Lower lobe of right lung (tissue), 2 donors: ENCODE measurements at places on chromosomes 12 and 14. TPM values are rescaled to one million over a fixed set of nuclear protein-coding genes. Genes with fewer than 3 reads are reported as not detected.

The SMIM41 gene
- 4.3 TPM for total RNA-seq

The CCDC198 gene
- not detected for total RNA-seq

- no peaks in the 10 kb centered on the region for H3K36me3 ChIP-seq
- no peak overlapping the region for H3K4me3 ChIP-seq
- no peak for DNase-seq
- no peak overlapping the region for H3K27ac ChIP-seq
- no peaks in the 10 kb centered on the region for H3K4me1 ChIP-seq
Measured at GRCh38 chr12:11321980-11322379, 11.7 kb upstream of the PRB4 start.

GRCh38 chr14:66539034-66539433 lies 31.1 kb downstream of the GPHN start:
- H3K27me3 ChIP-seq = no peaks in the 10 kb centered on the region
- H3K4me3 ChIP-seq = no peak overlapping the region
- no peaks in the 10 kb centered on the region for H3K36me3 ChIP-seq
- H3K27ac ChIP-seq = no peak overlapping the region

The TAS2R7 gene
- total RNA-seq = not detected

The AMN gene
- total RNA-seq = 13.7 TPM

The PAX9 gene
- total RNA-seq = 1.0 TPM

- no peak overlapping the region for H3K4me3 ChIP-seq
- H3K27me3 ChIP-seq = peaks cover 17% of the 10 kb centered on the region
- H3K36me3 ChIP-seq = no peaks in the 10 kb centered on the region
Measured at GRCh38 chr12:132393245-132393795, 63.9 kb upstream of the GALNT9 start.

The MYF5 gene
- not detected for total RNA-seq

- H3K4me1 ChIP-seq = no peaks in the 10 kb centered on the region
- H3K36me3 ChIP-seq = no peaks in the 10 kb centered on the region
- no peak overlapping the region for H3K4me3 ChIP-seq
Measured at GRCh38 chr12:62075870-62076269, 184.3 kb upstream of the USP15 start.

GRCh38 chr14:103071544-103072251 lies 12.3 kb upstream of the LBHD2 start:
- no peaks in the 10 kb centered on the region for H3K36me3 ChIP-seq
- H3K4me3 ChIP-seq = no peak overlapping the region
- DNase-seq = peak; percentile 91
- no peaks in the 10 kb centered on the region for H3K27me3 ChIP-seq

DNA sequence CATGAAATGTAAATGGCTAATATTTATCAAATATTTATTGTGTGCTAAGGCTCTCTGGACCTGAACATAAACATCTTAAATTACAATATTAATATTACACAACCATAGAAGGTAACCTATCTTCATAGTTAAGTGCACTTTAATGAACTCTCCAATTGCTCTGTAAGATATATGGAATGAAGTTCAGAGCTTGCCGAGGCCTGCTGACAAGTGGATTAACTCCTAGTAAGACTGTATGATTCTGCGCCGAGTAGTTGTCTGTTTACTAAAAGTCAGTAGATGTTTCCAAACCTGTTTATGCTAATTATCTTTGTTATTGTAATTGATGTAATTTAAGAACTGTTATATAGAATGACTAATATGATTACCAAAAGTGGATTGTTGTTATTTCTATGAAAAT lies 77.2 kb downstream of the PTPRR start:
- H3K27me3 ChIP-seq = no peaks in the 10 kb centered on the region
- no peaks in the 10 kb centered on the region for H3K36me3 ChIP-seq
- H3K4me3 ChIP-seq = no peak overlapping the region
- no peaks in the 10 kb centered on the region for H3K4me1 ChIP-seq

DNA sequence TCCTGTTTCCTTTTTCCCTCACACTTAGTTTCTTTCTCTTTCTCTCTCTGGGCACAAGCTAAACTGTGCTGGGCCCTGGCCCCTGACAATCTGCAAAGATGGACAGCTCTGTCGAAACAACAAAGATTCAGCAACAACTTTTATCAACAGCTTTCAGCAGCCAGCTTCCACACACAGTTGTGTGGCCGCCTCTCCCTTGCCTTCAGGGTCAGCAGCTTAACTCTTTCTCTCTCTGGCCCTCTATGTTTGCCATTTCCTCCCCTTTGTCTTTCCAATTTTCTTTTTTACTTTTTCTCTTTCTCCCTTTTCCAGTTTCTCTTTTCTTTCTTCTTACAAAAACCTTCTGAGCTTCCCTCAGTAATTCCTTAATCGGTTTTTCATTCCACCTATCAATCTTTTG lies 43.3 kb downstream of the IQSEC3 start:
- H3K36me3 ChIP-seq = no peaks in the 10 kb centered on the region
- no peak for DNase-seq
- peak overlapping the region; percentile 40 for H3K4me3 ChIP-seq
- H3K4me1 ChIP-seq = no peaks in the 10 kb centered on the region
- H3K27me3 ChIP-seq = peaks cover 6% of the 10 kb centered on the region

- no peaks in the 10 kb centered on the region for H3K36me3 ChIP-seq
- H3K27me3 ChIP-seq = no peaks in the 10 kb centered on the region
- peaks cover 22% of the 10 kb centered on the region for H3K4me1 ChIP-seq
- no peak overlapping the region for H3K4me3 ChIP-seq
Measured at GRCh38 chr14:50364792-50365191, 31.9 kb downstream of the CDKL1 start.

The PLD4 gene
- 1.2 TPM for total RNA-seq

DNA sequence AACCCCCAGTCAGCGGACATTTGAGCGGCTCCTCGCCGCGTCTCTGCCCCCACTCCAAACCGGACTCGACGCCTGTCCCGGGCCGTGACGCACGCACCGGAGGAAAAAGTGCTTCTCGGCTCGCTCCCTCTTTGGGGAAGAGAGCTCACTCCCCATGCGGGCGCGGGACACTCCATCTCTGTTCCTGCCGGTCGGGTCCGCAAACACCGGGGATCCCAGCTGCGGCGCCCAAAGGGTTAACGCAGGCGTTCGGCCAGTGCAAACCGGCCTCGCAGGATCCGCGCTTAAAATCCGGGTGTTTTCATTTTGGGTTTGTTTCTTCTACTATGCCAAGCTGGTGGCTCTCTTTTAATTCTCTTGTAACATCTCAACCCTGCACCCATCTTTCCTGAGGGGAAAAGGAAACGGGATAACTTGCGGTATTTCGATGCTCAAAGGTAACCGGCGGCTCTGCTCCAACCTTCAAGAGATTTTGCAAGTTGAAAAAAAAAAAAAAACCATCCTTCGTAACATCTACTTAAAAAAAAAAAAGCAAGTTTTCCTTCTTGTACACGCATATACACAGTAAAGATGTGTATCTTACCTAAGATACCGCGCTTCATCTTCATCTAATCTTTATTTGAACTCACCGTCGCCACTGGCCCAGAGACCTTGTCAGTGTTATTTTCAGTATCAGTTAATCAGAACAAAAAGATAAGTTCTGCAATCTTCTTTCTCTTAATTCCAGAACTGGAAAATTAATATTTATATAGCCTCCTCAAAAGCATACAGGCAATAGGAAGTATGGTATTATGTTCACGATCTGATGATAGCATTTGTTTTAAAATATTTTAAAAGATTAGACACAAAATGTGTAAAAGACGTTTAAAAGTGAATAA lies 1.6 kb upstream of the ATP2B1 start:
- H3K27ac ChIP-seq = peak overlapping the region; percentile 99
- H3K27me3 ChIP-seq = no peaks in the 10 kb centered on the region
- peaks cover 9% of the 10 kb centered on the region for H3K4me1 ChIP-seq
- H3K36me3 ChIP-seq = no peaks in the 10 kb centered on the region
- DNase-seq = peak; percentile 78
- peak overlapping the region; percentile 87 for H3K4me3 ChIP-seq

DNA sequence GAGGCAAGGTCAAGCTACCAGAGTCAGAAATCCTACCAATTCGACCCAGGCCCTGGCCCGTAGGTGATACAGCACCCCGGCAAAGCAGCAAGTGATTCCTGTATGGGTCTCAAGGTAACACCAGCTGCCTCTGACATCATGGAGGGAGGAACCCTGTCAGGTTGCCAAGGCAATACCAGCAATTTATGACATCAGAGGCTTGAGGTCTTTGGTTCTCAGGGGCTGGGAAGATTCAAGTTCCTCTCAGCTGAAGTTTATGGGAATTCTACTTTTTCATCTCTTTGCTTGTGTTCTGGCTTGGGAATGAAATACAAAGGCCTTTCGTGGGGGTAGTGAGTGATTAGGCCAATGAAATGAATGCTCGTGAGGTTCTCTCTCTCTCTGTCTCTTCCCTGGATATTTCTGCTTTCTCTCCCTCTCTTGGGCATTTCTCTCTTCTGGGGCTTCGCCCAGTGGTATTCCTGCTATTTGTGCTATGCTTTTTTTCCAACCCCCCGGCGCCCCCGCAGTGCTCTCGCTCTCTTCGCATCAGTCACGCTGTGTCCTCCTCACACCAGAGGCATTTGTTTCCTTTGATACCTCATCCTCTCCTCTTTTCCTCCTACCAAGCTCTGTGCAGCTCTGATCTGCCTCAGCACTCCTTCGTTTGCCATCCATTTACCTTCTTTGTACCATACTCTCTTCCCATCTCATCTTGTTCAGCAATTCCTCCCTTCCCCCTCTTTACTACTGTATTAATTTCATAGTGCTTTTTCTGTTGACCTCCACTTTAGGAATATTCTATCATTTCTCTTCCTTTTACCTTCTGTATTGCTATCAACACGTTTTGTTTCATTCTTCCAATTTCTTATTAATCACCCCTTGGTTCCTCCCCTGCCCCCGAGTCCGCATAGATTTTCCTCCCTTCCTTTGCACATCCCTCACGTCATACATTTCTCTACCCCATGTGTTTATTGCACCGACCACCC lies 2.9 kb downstream of the ZFHX2 start:
- H3K4me1 ChIP-seq = peaks cover 13% of the 10 kb centered on the region
- DNase-seq = no peak
- no peaks in the 10 kb centered on the region for H3K27me3 ChIP-seq
- no peaks in the 10 kb centered on the region for H3K36me3 ChIP-seq
- no peak overlapping the region for H3K4me3 ChIP-seq
- no peak overlapping the region for H3K27ac ChIP-seq

The PCNX4 gene
- total RNA-seq = 36.1 TPM

- H3K4me3 ChIP-seq = peak overlapping the region; percentile 50
- DNase-seq = peak; percentile 65
Measured at GRCh38 chr14:70254476-70254961, 65.8 kb upstream of the SLC8A3 start.

- DNase-seq = no peak
- H3K27ac ChIP-seq = no peak overlapping the region
- H3K36me3 ChIP-seq = no peaks in the 10 kb centered on the region
- H3K4me3 ChIP-seq = no peak overlapping the region
- H3K4me1 ChIP-seq = no peaks in the 10 kb centered on the region
Measured at GRCh38 chr12:115485503-115485902, 792.0 kb downstream of the MED13L start.

The ACVRL1 gene
- 242 TPM for total RNA-seq

GRCh38 chr12:85755760-85756159 lies 80.4 kb downstream of the RASSF9 start:
- no peak overlapping the region for H3K4me3 ChIP-seq
- H3K36me3 ChIP-seq = no peaks in the 10 kb centered on the region
- DNase-seq = no peak
- H3K27me3 ChIP-seq = no peaks in the 10 kb centered on the region

The TMPRSS12 gene
- total RNA-seq = not detected

GRCh38 chr14:68788996-68789820 lies 3.7 kb downstream of the ZFP36L1 start:
- peak overlapping the region; percentile 86 for H3K4me3 ChIP-seq
- DNase-seq = peak; percentile 91
- H3K4me1 ChIP-seq = peaks cover 53% of the 10 kb centered on the region
- H3K27me3 ChIP-seq = no peaks in the 10 kb centered on the region
- H3K27ac ChIP-seq = peak overlapping the region; percentile 100

- H3K27ac ChIP-seq = peak overlapping the region; percentile 88
- peaks cover 99% of the 10 kb centered on the region for H3K4me1 ChIP-seq
- no peak for DNase-seq
- H3K36me3 ChIP-seq = no peaks in the 10 kb centered on the region
Measured at GRCh38 chr12:120235369-120236323, 29.9 kb downstream of the PXN start.

The EPYC gene
- not detected for total RNA-seq

The CHURC1 gene
- total RNA-seq = 72.6 TPM

The WDHD1 gene
- total RNA-seq = 3.5 TPM

DNA sequence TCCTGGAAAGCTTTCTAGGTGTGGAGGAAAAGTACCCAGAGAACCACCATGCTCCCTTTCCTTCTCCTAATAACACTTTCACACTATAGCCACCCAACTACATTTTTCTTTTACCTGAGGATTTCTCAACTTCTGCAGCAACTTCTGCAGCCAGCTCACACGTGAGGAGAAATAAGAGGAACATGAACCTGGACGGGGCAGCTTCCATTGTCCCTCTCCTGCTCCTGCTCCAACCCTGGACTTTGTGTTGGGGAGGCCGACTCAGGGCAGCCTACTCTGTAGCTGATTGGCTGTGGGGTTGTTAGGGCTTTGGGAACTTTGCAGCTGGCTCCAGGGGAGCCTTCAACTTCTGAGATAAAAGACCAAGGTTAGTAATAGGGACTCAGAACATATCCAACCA lies at the start of gene ERP27:
ERP27 (minus strand) TSS at position 237 of the 400 bp plus-strand sequence; CDS start at position 208, 29 bp downstream.
- peaks cover 19% of the 10 kb centered on the region for H3K36me3 ChIP-seq
- H3K4me1 ChIP-seq = no peaks in the 10 kb centered on the region
- no peak within 1 kb of the TSS for H3K4me3 ChIP-seq
- H3K27me3 ChIP-seq = no peaks in the 10 kb centered on the region

The ESRRB gene
- total RNA-seq = not detected

- DNase-seq = no peak
- H3K36me3 ChIP-seq = no peaks in the 10 kb centered on the region
Measured at GRCh38 chr12:24198070-24198469, 248.6 kb upstream of the SOX5 start.

- no peak for DNase-seq
- no peak overlapping the region for H3K4me3 ChIP-seq
- no peaks in the 10 kb centered on the region for H3K27me3 ChIP-seq
- peaks cover 31% of the 10 kb centered on the region for H3K4me1 ChIP-seq
- H3K36me3 ChIP-seq = no peaks in the 10 kb centered on the region
- no peak overlapping the region for H3K27ac ChIP-seq
Measured at GRCh38 chr12:104485651-104486362, 29.1 kb downstream of the CHST11 start.

The GTF2H3 gene
- 25.5 TPM for total RNA-seq

DNA sequence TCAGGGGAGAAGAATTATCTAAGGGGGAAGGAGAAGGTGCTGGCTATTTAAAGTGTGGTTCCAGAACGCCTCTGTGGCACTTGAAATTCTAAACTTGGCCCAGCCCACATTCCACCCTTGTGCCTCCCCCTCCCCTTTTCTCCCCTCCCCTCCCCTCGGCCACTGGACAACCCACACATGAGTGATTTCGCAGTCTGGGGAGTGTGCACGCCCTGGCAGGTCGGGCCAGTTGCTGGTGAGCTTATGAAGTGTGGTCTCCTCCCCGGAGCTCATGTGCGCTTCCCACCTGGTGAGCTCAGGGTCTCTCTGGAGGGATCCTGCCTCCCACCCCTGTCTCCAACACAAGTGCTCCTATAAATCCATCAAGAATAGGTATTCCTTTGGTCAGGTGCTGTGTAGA lies at the start of gene SLC6A13:
SLC6A13 (minus strand) TSS at position 20 of the 400 bp plus-strand sequence. CDS start 2,784 bp downstream, outside the sequence.
- peaks cover 18% of the 10 kb centered on the region for H3K27me3 ChIP-seq
- no peaks in the 10 kb centered on the region for H3K4me1 ChIP-seq
- no peaks in the 10 kb centered on the region for H3K36me3 ChIP-seq
- DNase-seq = peak; percentile 72

The UNG gene
- 20.5 TPM for total RNA-seq

- H3K4me1 ChIP-seq = peaks cover 8% of the 10 kb centered on the region
- no peaks in the 10 kb centered on the region for H3K36me3 ChIP-seq
- DNase-seq = no peak
- H3K27me3 ChIP-seq = no peaks in the 10 kb centered on the region
Measured at GRCh38 chr14:52055167-52055566, 13.7 kb downstream of the NID2 start.

The OR6C6 gene
- total RNA-seq = not detected

- H3K27ac ChIP-seq = no peak overlapping the region
- peaks cover 29% of the 10 kb centered on the region for H3K4me1 ChIP-seq
- no peaks in the 10 kb centered on the region for H3K27me3 ChIP-seq
- H3K36me3 ChIP-seq = peaks cover 29% of the 10 kb centered on the region
- H3K4me3 ChIP-seq = no peak overlapping the region
- DNase-seq = no peak
Measured at GRCh38 chr14:100081997-100082625, 16.9 kb downstream of the EVL start.
